ENCODE measurements at places on chromosomes 3 and 15. TPM values are rescaled to one million over a fixed set of nuclear protein-coding genes. Genes with fewer than 3 reads are reported as not detected.

PRSS50 gene
- total RNA-seq: 2.5 TPM

- H3K27me3 ChIP-seq: no peaks in the 10 kb centered on the region
- no peak overlapping the region for H3K27ac ChIP-seq
- DNase-seq: no peak
- no peaks in the 10 kb centered on the region for H3K4me1 ChIP-seq
- H3K4me3 ChIP-seq: no peak overlapping the region
Observed at GRCh38 chr3:94362393-94362792, 299.5 kb downstream of the NSUN3 start.

DNA sequence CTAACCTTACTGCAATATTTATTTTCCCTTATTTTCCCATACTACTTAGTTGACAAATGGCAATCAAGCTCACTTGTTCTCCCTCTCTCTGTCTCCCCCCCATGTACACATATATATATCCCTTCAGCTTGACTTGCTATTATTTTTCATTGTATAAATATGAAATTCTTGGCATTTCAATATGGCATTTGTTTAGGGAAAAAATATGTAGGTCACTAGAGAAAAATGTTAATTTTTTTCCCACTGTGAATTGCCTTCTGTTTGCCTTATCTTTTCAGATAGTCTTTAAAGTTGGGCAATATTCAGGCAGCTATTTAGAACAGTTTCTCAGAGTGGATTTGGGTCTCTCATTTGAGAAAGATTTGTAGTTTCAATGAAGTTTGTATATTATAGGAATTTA, 62.8 kb upstream of the UTS2B start:
- no peak for DNase-seq
- H3K27me3 ChIP-seq: no peaks in the 10 kb centered on the region
- H3K4me3 ChIP-seq: no peak overlapping the region
- H3K27ac ChIP-seq: no peak overlapping the region

- H3K4me3 ChIP-seq: no peak overlapping the region
- DNase-seq: peak; percentile 93
- no peaks in the 10 kb centered on the region for H3K27me3 ChIP-seq
- H3K36me3 ChIP-seq: no peaks in the 10 kb centered on the region
Observed at GRCh38 chr3:193095366-193095765, 145.7 kb upstream of the PLAAT1 start.

DNA sequence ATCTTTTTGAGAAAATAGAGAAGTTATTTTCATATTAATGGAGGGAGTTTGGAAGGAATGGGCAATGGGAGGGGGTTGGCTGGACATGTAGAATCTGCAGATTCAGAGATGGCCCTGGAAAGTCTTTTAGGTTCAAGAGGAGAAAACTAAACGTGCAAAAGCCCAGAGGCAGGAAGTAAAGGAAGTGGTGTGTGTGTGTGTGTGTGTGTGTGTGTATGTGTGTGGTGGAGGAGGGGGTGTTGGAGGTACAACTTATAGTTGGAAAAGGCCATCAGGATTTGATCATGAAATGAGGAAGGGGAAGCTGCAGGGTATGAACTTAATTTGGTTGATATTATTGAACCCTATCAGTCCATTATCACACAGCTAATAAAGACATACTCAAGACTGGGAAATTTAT, 5.6 kb upstream of the LPP start:
- DNase-seq: no peak
- H3K27me3 ChIP-seq: no peaks in the 10 kb centered on the region
- no peak overlapping the region for H3K4me3 ChIP-seq
- H3K4me1 ChIP-seq: no peaks in the 10 kb centered on the region

DNA sequence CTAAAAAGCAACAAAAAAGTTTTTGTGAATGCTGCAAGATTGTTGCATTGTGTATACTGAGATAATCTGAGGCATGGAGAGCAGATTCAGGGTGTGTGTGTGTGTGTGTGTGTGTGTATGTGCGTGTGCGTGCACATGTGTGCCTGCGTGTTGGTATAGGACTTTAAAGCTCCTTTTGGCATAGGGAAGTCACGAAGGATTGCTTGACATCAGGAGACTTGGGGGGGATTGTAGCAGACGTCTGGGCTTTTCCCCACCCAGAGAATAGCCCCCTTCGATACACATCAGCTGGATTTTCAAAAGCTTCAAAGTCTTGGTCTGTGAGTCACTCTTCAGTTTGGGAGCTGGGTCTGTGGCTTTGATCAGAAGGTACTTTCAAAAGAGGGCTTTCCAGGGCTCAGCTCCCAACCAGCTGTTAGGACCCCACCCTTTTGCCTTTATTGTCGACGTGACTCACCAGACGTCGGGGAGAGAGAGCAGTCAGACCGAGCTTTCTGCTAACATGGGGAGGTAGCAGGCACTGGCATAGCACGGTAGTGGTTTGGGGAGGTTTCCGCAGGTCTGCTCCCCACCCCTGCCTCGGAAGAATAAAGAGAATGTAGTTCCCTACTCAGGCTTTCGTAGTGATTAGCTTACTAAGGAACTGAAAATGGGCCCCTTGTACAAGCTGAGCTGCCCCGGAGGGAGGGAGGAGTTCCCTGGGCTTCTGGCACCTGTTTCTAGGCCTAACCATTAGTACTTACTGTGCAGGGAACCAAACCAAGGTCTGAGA, 4.7 kb downstream of the BHLHE40 start:
- peak overlapping the region; percentile 3 for H3K4me3 ChIP-seq
- H3K36me3 ChIP-seq: no peaks in the 10 kb centered on the region
- H3K27ac ChIP-seq: peak overlapping the region; percentile 93
- DNase-seq: no peak

- no peak overlapping the region for H3K27ac ChIP-seq
- no peaks in the 10 kb centered on the region for H3K4me1 ChIP-seq
- DNase-seq: peak; percentile 3
- H3K36me3 ChIP-seq: no peaks in the 10 kb centered on the region
- no peaks in the 10 kb centered on the region for H3K27me3 ChIP-seq
Observed at GRCh38 chr3:39541917-39542329, 74.4 kb downstream of the MOBP start.

DNA sequence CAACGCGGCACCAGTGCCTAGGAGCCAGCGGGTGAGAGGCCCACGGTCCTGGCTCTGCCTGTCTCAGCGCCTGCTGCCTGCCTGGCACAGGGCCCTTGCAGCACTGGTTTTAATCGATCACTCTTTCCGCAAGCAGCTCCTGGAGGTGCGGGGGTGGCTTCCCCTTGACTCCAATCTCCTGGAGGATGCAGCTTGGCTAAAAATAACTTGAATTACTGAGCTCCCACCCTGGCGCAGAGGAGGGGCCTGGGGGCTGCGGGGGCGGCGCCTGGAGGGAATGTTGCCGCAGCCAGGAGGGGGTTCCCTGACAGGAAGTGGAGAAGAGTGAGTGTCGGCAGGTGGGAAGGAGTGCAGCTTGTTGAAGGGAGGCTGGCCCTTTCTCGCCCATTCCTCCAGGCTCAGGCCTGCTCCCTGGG, 9.9 kb upstream of the RPL29 start:
- peak; percentile 79 for DNase-seq
- no peaks in the 10 kb centered on the region for H3K36me3 ChIP-seq
- H3K4me3 ChIP-seq: no peak overlapping the region
- peaks cover 22% of the 10 kb centered on the region for H3K4me1 ChIP-seq
- no peaks in the 10 kb centered on the region for H3K27me3 ChIP-seq

CLDN16 gene
- 3.3 TPM for total RNA-seq

DNA sequence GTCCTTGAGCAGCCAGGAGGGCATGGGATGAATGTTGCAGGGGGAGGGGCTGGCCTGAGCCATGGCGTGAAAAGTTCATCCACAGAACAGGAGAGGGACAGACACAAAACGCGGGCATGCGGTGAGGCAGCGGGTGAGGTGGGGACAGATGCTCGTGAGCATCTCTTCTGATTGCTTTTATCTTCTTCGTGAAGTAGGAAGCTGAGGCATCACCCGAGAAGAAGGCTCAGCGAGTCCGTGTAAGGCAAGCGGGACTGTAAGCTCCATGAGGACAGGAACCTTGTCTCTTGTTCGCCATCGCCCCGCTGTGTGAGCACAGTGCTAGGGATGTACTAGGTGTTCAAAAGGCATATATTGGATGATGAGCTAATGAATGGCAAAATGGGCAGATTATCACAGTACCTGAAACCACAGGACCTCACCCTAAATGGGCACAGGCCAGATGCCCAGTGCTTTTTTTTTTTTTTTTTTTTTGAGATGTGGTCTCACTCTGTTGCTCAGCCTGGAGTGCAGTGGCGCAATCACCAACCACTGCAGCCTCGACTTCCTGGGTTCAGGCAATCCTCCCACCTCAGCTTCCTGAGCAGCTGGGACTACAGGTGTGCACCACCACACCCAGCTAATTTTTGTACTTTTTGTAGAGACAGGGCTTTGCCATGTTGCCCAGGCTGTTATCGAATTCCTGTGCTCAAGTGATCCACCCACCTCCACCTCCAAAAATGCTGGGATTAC, 46.8 kb downstream of the CPN2 start:
- peaks cover 6% of the 10 kb centered on the region for H3K4me1 ChIP-seq
- no peak overlapping the region for H3K4me3 ChIP-seq
- DNase-seq: peak; percentile 2
- H3K27me3 ChIP-seq: no peaks in the 10 kb centered on the region
- no peaks in the 10 kb centered on the region for H3K36me3 ChIP-seq

DNA sequence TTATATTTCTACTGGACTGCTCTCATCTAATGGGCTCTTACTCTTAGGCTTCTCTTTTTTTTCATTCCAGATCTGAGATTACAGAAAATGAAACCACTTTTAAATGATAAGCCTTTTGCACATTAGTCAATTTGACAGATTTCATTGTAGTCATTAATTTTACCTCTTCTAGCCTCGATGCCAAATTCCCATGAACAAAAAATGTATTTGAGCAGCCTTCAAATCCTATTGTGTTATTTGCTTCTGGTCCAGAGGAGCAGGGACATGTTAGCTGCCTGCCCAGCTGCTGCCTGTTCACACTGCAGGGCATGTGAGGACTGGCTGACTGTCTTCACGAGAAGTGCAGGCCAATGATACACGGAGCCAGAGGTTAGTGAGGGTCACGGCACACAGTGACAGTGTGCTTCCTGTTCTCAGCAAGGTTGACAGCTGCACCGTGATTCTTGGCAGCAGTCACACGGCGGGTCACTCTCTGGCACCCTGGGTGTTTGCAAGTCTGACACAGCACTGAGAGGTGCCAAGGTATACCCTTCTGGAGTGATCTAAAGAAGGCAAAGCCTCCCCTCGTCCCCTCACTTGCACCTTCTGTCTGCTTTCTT, 40.8 kb downstream of the KAT2B start:
- no peaks in the 10 kb centered on the region for H3K36me3 ChIP-seq
- H3K27me3 ChIP-seq: no peaks in the 10 kb centered on the region
- H3K4me1 ChIP-seq: peaks cover 39% of the 10 kb centered on the region
- no peak overlapping the region for H3K4me3 ChIP-seq

DNA sequence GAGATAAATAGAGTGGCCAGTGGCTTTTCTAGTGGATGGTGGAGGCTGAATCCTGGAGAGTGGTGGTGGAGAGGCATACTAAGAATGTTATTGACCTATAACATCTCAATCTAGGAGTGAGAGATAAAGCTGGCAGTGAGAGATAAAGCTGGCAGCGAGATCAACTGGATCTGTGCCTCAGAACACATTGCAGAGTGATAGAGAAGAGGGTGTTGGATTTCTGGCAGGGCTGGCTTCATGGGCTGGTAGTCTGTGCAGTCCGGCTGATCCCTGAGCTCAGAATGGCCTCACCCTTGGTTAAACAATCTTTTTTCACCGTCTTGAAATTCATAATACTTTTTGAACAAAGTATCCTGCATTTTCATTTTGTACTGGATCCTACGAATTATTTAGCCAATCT, 221.2 kb downstream of the NLGN1 start:
- H3K36me3 ChIP-seq: no peaks in the 10 kb centered on the region
- no peak overlapping the region for H3K27ac ChIP-seq
- peak; percentile 63 for DNase-seq
- H3K27me3 ChIP-seq: no peaks in the 10 kb centered on the region

SLC22A14 gene
- total RNA-seq: not detected

- no peak for DNase-seq
- no peak overlapping the region for H3K27ac ChIP-seq
- H3K27me3 ChIP-seq: no peaks in the 10 kb centered on the region
Observed at GRCh38 chr3:40329071-40329470, 19.6 kb downstream of the EIF1B start.

DNA sequence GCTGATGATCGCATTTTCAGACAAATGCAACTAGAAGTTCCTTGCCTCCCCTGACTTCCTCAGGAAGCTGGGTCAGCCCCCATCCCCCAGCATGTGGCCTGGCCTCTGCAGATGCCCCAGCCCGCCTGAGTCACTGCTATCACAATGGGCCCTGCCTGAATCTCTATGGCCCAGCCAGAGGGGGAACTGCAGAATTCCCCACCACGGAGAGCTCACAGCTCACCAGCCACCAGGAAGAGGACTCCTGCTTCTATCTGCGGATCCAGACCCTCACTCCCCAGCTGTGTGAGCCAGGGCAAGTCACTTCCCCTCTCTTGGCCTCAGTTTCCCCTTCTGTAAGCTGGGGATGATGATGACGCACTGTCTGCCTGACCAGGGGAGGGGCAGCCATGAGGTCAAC, 6.9 kb downstream of the PLXND1 start:
- H3K27me3 ChIP-seq: no peaks in the 10 kb centered on the region
- DNase-seq: no peak
- H3K27ac ChIP-seq: no peak overlapping the region
- no peak overlapping the region for H3K4me3 ChIP-seq
- H3K4me1 ChIP-seq: peaks cover 76% of the 10 kb centered on the region

SERINC4 gene
- 0.33 TPM for total RNA-seq

LYZL4 gene
- not detected for total RNA-seq

GRCh38 chr3:134614955-134615354, 35.9 kb downstream of the KY start:
- no peak for DNase-seq
- H3K27me3 ChIP-seq: no peaks in the 10 kb centered on the region
- H3K36me3 ChIP-seq: no peaks in the 10 kb centered on the region
- H3K4me3 ChIP-seq: no peak overlapping the region

TRIM71 gene
- under 0.01 TPM for total RNA-seq

DNA sequence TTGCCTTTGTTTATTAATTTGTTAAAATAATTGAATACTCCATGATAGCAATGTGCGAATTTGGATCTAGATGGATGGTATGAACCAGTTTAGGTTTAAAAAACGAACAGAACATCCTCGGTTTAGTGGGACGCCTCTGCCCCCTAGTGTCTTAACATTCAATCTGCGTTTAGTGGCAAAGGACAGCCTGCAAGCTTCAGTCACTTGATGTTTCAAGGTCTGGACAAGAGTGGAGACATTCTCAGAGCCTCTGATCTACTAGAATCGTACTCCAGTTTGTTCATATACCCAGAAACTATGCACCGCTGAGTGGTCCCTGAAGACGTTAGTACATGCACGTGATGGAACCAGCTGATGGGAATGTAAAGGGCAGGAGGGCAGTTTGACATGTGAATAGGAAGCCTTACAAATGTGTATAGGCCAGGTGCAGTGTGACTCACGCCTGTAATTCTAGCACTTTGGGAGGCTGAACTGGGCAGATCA, 17.8 kb upstream of the ATP13A4 start:
- no peak overlapping the region for H3K4me3 ChIP-seq
- H3K27ac ChIP-seq: no peak overlapping the region
- DNase-seq: peak; percentile 66
- H3K36me3 ChIP-seq: no peaks in the 10 kb centered on the region
- H3K27me3 ChIP-seq: no peaks in the 10 kb centered on the region
- no peaks in the 10 kb centered on the region for H3K4me1 ChIP-seq

Data from thyroid gland (tissue), 4 donors.